ENCODE measurements at places on chromosomes 2 and 18.

DNA sequence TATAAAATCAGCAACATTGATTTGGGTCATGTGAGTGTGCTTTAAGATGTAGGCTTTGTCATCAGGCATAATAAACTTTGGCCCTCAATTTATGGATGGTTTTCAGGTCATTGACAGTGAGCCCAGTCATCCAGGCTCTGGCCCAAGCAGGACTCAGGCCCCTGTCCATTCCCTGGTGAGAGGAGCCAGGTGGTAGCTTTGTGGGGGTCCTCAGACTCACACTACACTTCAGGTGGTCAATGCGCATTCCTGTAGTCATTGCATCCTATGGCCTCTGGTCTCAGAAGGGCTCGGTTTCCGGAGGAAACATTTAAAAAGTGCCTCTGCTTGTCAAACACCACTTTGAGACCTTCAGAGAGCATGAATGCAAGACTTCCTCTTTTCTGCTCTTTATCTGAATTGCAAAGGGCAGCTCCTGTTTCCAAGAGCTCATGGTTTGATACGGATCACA is 20.2 kb downstream of the LGALSL start:
- no peak for DNase-seq

GRCh38 chr2:28583899-28584553 is 88.2 kb downstream of the PLB1 start:
- no peak for DNase-seq

GRCh38 chr18:79687806-79688205 is 8.2 kb downstream of the CTDP1 start:
- DNase-seq, result no peak

DNA sequence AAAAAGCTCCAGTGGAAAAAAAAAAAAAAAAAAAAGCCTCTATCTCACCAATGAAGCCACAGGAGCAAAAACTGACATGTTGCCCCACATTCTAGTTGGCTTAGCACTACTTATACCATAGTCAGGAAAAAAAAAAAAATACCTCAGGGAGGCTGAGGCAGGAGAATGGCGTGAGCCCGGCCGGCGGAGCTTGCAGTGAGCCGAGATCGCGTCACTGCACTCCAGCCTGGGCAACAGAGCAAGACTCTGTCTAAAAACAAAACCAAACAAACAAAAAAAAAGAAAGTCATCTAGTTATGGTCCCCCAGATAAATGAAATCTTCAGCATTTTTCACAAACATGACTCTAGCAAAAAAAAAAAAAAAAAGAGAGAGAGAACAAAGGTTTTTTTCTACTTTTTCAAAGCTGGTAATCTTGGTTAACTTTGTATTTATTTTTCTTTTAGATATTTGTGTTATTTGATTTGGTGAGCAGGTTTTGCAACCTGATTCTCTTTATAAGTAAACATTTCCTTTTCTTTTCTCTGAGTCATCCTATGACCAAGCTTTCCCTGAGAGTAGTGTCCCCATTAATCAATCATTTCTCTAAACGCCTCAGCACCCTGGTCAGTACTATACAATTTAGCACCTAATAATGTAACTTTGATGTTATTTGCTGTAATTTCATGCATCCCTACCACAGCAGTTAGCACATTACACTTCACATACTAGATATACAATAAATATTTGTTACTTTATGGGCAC is 273.7 kb upstream of the PIK3C3 start:
- DNase-seq, result no peak

DNA sequence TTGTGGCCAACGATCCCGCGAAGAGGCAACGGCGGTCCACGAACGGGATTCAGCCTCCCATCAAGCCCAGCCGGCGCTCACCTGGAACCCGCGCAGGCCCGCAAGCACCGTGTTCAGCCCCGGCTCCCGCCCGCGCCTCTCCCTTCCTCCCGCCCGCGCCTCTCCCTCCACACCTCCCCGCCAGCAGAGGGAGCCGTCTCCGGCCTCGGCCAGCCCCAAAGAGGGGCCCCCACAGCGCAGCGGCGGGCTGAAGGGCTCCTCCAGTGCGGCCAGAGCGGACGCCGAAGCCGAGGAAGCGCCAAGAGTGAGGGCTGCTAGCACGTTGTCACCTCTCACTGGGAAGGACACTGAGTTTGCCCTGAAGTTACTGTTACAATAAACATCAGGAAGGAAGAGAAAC is 55.3 kb upstream of the LAPTM4A start:
- no peak for DNase-seq

DNA sequence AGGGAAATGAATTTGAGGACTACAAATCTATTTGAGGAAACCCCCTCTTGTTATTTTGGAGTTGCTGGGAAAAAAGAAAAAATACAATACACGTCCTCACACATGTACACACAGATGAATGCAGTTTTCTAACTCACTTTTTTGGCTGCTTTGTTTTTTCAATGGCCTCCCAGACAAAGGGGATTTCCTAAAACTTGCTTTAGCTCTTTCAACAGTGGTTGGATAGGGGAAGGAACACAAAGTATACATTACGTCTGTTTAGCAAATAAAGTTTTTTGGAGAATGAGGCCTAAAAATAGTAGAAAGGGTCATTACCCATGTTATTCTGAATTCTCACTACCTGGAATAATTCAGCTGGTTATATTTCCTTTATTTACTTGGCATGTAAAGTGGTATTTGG is 125.3 kb upstream of the ITGB6 start:
- DNase-seq, result no peak

- DNase-seq, result no peak
These were observed 468.2 kb downstream of the EPHA4 start for GRCh38 chr2:221103930-221104329.

All from MM.1S (cell line).